ENCODE measurements at places on chromosomes 5 and 9.
A peak's percentile ranks its signal among the peaks of the same experiment; 100 is the strongest.

- DNase-seq, result no peak
Observed at GRCh38 chr9:133740911-133741310, 2.8 kb upstream of the SARDH start.

DNA sequence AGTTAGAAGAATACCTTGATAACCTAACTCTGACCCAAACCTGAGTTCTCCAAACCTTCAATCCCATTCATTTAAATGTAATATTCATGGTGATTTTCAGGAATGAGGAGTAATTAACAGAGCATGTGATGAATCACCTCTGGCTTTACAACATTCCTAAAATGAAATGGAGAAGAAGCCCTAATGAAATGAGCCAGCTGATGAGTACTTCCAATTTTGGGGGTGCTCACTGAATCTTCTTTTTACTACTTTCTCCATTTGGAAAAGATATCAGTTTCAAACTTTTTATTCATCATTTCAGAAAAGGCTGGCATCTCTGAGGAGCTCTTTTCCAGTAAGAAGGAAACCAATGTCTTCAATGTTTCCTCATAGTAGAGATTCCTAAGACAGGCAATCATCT, 2.9 kb upstream of the SPINK5 start:
- DNase-seq, result no peak

- no peak for DNase-seq
Observed at GRCh38 chr5:169670769-169671525, 33.9 kb downstream of the DOCK2 start.

DNA sequence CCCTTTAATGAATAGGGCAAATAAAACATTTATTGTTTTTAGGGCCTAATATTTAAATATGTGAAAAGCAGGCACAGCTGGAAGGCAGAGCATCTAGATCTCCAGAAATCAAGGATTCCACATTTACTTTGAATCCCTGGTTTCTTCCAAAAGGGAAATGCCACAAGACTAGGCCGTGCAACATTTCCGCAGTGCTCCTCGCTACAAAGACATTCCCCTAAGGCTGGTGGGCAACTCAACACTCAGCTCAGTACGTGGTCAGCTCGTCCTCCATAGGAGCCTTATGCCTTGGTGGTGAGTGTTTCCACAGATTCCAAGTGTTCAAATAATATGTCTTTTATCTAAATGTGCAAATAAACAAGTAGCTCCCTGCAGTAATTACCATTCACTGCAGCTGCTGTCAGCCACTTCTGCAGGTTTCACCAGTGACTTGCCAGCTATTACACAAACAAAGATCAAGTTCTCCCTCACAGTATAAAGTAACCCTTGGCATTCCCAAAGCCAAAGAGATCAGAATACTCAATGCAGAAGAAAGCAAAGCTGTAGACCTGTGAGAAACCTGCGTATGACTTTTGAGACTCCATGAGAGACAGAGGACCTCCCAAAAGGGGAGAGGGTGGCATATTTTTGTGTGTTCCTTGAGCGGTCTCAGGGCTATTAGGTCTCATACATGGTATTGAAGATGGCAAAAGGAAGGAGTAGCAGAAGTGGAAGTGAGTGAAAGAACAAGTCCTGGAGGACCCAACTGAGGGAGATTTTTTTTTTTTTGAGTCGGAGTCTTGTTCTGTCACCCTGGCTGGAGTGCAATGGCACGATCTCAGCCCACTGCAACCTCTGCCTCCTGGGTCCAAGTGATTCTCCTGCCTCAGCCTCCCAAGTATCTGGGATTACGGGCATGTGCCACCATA, 38.0 kb upstream of the TENT2 start:
- no peak for DNase-seq

GRCh38 chr9:123639743-123640142, 283.7 kb downstream of the CRB2 start:
- DNase-seq, result no peak

DNA sequence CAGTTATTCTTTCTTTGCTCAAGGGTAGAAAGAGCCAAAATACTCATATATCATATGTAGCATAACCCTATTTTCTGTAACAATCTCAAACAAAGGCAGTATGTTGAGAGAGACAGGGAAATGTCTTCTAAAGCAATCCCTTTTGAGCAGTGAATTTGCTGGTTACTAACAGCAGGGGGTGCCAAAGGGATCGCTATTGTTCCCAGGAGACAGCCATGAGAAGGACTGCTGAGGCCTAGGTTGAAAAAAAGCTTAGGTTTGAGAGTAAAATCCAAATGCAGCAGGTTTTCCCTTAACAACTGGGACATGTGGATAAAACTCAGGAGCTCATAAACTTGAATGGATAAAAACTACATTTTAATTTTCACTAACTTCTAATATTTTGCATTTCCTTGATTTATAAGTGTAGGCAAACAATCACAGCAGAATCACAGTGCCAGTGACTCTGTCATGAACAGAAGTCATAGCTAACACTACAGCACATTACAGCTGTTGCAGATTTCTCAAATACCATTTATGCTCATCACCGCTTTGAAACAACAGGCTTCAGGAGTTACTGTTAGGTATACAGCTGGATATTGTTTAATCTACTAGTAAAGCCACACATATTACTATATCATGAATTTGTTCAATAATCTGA, 148.4 kb downstream of the MAPKAP1 start:
- peak; percentile 31 for DNase-seq

DNA sequence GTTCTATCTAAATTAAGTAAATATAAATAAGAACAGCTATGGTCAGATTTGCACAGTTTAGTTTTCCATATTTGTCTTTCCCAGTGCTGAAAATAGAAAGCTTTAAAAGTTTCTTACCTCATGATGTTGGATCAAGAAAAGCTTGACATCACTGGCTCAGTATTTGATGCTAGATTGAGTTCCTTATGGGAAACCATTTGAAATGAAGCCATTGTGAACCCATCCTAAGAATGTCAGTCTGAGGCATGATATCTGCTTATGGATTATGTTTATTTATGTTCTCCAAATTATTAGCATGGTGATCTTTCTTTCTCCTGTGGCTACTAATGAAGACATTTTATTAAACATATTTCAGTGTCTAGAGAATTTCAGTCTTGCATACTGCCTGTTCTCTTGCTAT, 143.0 kb downstream of the ADAMTSL1 start:
- no peak for DNase-seq

DNA sequence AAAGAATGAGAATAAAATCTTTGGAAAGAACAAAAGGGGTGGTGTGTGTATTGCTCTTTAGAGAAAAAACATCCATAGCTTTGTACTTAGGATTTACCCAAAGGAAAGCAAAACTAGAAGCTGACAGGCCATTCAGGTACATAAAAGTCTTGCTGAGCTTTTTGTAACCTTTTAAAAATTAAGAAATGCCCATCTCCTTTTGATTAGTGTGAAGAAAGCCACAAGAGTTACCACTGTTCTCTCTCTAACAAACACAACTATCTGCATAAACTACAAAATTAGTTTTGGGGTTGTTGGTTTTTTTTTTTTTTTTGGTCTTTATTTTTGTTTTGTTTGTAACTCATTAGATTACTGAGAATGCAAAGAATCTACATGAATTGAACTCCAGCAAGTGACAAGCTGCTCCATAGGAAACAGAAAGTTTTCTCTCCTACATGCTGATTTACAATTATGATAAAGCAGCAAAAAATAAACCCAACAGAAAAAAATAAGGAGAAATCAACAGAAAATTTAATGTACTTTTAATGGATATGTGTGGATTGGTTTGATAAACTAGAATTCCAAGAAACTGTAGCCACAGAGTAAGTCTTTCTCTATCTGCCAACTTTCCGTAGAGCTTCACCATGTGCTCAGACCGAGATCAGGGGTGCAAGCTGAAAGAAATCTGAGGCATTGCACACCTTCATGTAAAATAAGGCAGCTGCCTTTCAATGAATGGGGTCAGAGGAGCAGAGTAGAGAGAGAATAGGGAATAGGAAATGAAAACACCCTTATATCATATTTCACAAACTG, 12.3 kb downstream of the BAAT start:
- DNase-seq, result no peak

GRCh38 chr5:177963966-177964365, 32.1 kb downstream of the PROP1 start:
- no peak for DNase-seq

GRCh38 chr5:79955356-79955895, 35.6 kb downstream of the MTX3 start:
- DNase-seq, result no peak

Data from stimulated activated CD4-positive, alpha-beta T cell treated with anti-CD3 and anti-CD28 coated beads, TNF-alpha, amount 100 ng/mL, for 24 hours (primary cell).